NAMALWA (cell line): ENCODE measurements at places on chromosomes 12 and 14.

- no peak for DNase-seq
Measured at GRCh38 chr12:9363145-9363544, 154.9 kb upstream of the PZP start.

DNA sequence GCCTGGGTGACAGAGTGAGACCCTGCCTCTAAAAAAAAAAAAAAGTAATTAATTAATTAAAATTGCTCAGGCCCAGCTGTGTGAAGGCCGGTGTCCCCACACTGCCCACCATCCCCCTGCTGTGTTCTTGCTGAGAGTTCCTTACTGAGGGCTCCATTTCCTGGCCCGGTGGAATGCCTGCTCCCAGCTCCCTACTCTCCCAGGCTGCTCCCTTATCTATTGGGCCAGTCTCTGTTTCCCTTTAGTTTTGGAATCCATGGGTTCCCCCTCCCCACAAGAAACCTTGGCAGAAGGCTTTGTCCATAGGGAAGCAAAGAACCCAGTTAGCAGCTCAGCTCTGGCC lies 19.0 kb downstream of the MLXIP start:
- DNase-seq: no peak

GRCh38 chr14:37598747-37599506 lies 3.5 kb downstream of the TTC6 start:
- DNase-seq: no peak

GRCh38 chr12:127386723-127387122 lies 880.2 kb upstream of the TMEM132C start:
- DNase-seq: no peak

DNA sequence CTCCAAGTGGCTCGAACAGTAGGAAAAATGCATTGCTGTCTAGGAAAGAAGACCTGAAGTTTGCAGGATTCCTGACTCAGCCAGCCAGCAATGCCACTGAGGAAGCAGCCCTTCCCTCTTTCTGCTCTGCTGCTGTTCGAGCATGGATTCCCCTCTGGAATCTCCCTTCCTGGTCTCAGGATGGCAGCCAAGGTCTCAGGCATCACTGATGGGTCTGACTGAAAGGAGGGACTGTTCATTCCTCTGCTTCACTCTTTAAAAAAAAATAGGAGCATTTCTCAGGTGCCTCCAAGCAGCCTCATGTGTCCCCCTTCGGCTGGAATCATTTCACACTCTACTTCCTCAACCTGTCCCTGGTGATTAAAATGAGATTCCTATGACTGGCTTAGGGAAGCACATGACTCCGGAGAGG lies 62.4 kb downstream of the SLC15A4 start:
- DNase-seq: no peak

- peak; percentile 29 for DNase-seq
Measured at GRCh38 chr12:98401427-98401826, 114.0 kb upstream of the TMPO start.
